ENCODE measurements at places on chromosomes 6 and 20.

DNA sequence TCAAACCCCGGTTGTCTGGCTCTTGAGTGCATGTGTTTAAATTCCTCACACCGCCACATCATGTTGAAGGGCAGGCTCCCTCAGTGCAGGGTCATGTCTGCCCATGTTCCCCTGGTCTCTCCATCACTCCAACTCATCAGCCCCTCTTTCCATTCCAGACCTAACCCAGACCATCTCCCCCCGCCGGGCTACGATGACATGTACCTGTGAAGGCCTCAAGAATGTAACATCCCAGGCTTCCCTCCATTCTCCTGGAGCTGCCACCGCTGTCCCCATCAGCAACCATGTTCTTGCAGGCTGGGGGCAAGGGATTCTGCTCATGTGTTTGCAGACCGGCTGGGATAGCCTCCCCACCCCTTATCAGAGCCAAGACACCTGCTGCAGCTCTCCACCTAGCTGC lies 19.9 kb downstream of the TMEM74B start:
- DNase-seq = no peak

- no peak for DNase-seq
Observed at GRCh38 chr6:122610690-122611455, 668 bp downstream of the PKIB start.

DNA sequence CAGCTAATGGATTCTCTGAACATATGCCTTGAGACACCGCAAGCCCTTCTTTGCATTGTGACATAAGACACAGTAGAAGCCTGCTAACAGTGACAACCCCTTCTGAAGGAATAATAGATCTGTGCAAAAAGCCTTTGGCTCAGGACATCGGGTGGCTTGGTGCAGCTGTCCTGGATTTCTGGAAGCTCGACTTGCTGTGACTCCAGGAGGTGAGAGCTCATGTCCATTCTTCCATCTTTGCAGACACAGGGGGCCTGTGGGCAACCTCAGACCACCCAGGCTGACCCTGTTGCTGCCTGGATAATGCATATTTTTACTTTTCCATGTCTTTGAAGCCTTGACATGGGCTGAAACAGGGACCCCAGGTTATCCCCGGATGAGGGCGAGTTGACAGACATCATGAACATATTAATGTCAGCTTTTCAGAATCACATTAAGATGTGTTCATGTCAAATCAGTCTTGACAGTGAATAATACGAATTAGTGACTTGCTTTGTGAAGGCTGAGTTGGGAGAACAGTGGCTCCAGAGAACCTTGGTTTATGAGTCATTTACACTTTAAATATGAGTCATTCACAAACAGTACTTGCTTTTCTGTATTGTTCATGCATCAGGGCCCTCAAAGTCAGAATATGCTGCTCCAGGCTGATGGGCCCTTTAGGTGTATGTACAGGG lies 66.8 kb upstream of the IYD start:
- DNase-seq = no peak

DNA sequence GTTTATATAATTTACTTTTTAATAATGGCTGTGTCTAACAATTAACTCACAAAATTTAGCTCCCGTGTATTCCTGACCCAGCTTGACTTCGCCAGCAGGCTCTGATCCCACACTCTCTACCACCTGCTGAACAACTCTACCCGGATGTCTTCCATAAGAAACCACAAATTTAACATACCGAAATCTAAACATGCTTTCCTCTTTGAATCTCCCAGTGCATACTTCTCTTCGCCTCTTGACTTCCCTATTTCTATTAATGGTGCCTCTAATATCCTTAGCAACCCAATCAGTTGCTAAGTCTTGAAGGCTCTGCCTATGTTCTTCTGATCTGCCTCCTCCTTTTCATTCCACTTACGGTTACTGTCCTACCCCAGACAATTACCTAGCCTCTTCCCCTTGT lies 4.6 kb upstream of the MYB start:
- DNase-seq = no peak

DNA sequence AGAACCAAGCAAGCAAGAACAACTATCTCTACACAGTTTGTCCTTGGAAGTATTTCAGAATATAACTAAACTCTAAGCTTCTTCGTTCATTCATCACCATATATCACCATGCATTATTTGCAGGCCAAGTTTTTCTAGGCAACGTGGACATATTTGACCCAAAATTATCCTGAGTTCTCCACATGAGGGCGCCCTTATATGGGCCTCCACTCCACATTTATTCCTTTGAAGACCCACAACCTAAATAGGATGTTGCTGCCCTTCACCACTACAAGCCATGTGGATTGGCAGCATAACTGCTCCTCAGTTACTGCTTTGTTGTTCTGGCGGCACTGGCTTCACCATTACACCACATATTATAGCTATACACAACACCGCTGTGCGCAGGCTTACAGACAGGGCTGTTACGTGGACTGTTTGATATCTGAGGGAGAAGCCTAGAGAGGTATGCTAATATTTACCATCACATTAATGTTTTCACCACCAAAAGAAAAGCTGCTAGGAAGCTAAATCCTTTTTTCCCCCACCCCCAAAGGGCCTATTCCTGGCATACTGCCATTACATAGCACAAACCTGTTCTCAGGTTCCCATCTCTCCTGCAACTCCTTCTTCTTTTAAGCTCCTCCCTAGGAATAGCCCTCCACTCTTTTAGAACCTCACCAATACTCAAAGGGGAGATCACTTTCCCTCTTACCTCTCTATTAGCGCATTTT lies 411.7 kb downstream of the C6orf118 start:
- no peak for DNase-seq

DNA sequence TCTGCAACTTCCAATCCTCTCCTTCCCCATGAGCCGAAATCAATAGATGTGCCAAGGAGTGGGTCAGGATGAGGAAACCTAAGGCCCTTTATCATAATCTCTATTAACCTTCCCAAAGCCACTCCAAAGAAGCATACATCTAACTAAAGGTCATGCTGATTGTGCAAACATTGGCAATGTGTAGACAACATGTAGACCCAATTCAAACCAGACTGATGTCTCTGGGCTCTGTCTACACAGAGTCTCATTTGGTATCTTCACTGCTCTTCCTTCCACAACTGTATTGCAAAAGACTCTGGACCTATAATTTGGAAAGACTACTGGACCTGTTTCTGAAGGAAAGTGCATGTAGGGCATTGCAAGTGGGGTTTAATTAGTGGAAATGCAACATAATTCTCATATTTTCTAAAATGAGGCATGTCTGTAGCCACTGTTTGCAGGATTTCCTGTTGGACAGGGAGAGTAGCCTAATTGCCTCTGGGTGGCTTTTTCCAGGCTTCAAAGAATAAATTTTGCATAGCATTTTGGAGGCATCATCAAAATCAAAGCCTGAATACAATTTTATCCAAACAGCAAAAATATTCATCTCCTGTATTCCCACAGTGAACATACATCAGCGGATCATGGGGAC lies 35.0 kb upstream of the MLIP start:
- DNase-seq = no peak

DNA sequence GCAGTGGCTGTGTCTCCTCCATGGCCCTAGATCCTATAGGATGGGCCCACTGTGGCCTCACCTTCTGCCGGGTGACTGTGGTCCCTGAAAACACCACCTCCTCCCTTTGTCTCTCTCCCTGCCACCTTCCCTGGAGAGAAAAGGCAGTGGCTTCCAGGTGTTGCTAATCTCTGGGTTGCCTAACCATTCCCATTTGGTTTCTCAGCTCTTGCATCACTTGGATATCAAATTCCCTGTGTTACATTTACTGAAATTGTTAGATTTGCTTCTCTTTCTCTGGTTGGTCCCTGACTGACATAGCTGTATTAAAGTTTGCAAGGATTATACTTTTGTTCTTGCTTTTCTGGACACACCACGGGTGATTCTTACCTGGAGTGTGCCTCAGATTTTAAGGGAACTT lies 9.3 kb upstream of the ZFP64 start:
- no peak for DNase-seq

DNA sequence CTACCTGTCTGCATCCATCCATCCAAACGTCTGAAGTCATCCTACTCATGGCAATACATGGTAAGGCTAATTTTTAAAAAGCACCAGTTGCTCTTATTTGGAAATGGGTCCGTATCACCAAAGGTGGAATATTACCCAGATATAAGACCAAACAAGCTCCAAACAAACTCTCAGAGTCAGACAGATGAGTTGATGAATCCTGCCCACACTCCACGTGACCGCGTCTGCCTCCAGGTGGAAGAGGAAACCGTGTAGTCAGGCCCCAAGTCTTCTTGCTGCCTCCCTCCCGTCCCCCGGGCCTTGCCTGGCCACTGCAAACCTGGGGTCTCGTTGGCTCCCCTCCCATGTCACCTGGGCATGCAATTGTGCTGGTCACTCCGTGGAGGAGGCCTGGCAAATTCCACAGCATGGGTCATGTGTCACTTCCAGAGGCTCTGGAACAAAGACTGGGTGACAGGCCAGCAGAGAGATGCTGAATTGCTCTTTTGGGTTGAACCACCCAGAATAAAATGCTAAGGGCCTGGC lies 31.8 kb downstream of the CTCFL start:
- no peak for DNase-seq

DNA sequence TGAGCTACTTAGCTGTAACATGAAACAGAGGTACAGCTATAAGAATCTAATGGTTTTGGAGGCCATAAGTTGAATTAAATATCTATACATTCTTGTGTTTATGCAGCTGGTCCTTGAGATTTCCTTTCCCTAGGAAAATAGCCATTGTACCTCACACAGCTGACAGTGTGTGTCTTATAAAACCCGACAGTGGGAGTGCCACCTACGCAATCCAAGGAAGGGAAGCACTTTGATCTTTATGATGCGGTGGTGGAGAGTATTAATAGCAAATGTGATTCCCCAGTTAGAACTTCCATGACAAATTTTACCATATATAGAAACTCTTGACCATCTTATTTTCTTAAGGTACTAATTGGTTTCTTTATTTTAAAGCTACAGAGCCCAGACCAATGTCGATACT lies 149.5 kb downstream of the TMEM200A start:
- no peak for DNase-seq

- no peak for DNase-seq
Observed at GRCh38 chr6:3209114-3210023, 18.1 kb downstream of the TUBB2B start.

GRCh38 chr6:110656492-110656891 lies 158.8 kb downstream of the CDK19 start:
- no peak for DNase-seq

DNA sequence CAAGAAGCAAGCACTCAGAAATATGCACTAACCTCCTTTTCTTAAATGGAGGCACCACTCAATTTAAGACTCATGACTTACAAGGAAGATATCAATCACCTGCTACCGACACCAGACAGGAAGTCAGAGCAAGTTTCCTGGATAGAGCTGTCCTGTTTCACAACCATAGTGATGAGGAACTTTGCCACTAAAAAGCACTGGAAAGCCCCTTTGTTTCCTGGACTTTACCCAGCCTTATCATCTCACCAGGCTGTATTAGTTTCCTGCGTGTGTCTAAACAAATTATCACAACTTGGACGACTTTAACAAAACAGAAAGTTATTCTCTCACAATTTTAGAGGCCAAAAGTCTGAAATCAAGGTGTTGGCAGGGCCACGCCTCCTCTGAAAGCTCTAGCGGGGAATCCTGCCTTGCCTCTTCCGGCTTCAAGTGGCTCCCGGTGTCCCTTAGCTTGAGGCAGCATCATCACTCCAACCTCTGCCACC lies 253.8 kb upstream of the STXBP5 start:
- DNase-seq = no peak

- no peak for DNase-seq
Observed at GRCh38 chr6:105746130-105746505, 340.0 kb upstream of the PRDM1 start.

GRCh38 chr6:41073968-41074691 lies 1.4 kb downstream of the NFYA start:
- DNase-seq = no peak

- no peak for DNase-seq
Observed at GRCh38 chr6:125528621-125529041, 220.8 kb upstream of the HEY2 start.

GRCh38 chr6:43095939-43096338 lies 19.8 kb downstream of the PTK7 start:
- DNase-seq = no peak

- no peak for DNase-seq
Observed at GRCh38 chr6:163668061-163668426, 253.5 kb downstream of the QKI start.

GRCh38 chr6:5425267-5425666 lies 164.0 kb downstream of the FARS2 start:
- no peak for DNase-seq

DNA sequence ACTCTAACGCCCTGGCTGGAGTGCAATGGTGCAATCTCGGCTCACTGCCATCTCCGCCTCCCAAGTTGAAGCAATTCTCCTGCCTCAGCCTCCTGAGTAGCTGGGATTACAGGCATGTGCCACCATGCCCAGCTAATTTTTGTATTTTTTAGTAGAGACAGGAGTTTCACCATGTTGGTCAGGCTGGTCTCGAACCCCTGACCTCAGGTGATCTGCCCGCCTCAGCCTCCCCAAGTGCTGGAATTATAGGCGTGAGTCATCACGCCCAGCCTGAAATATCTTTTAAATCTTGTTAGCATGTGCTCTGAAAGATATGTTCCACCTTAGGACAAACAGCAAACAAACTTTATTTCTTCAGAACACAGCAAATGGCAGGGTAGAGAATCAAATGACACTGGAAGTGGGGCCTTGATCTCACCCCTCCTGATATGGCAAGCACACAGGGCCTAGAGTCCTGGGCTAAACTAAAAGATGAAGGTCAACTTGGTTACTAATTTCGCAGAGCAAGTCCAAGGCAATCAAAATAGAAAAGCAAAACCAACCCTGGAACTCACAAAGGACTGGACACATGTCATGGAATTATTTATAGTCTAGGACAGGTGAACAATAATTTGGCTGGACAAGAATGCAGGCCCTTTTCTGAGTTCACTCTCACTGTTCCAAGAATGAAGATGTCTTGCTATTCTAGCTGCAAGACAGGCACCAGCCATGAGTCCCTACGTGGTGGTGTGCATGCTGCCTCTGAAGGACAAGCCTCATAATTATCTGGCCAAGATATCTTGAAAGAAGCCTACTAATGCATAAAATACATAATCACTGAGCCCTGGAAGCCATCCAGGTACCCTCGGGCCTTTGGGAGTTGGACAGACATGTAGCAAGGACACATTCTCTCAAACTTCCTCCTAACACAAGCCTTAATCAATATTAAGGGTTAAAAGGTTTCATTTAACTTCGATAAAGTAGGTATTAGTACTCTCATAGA lies 35.6 kb downstream of the B4GALT5 start:
- DNase-seq = no peak

DNA sequence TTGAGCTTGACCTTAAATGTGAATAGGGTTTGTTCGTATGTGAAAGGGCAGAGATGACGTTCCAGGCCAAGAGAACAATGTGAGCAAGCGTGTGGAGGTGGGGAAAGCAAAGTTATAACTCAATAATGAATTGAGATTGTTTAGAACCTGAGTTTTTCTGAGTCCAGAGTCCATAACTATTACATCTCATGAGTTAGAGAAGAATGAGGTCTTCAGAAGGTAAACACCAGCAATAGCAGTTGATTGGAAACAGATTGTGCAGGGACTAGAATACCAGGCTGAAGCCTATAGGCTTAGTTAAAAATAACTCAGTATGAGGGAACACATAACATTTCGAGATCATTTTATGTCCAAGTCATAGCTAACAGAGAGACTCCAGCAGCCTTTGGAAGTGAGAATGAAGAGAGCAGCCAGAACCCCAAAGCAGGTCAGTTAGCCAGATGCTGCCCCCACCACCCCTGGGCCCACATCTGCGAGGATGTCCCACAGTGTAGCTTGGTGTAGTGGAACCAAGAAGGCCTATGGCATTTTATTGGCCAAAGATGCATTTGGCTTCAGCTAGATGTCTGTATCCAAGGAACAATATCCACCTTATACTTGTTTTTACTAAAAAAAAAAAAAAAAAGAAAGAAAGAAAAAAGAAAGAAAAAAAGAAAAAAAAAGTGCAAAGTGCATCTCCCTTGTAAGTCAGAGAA lies 121.7 kb downstream of the TNFRSF21 start:
- DNase-seq = no peak
